ENCODE measurements at places on chromosomes 4 and X. TPM values are rescaled to one million over a fixed set of nuclear protein-coding genes. Genes with fewer than 3 reads are reported as not detected.

The ZNF182 gene
- total RNA-seq = 4.2 TPM

The TEX13C gene
- not detected for total RNA-seq

The OPHN1 gene
- total RNA-seq = 1.9 TPM

The ZNF141 gene
- 3.2 TPM for total RNA-seq

The SLC10A4 gene
- total RNA-seq = 6.8 TPM

The SHROOM2 gene
- total RNA-seq = 1.0 TPM

All from A549 treated with dexamethasone at 1 μM for 4 hours (cell line).